ENCODE measurements at places on chromosomes 3 and 15.

- no peak for DNase-seq
Measured at GRCh38 chr15:74710319-74711094, 14.7 kb upstream of the EDC3 start.

GRCh38 chr3:64473466-64473865 is 214.3 kb downstream of the ADAMTS9 start:
- no peak for DNase-seq

- DNase-seq = no peak
Measured at GRCh38 chr3:179088306-179088705, 16.7 kb upstream of the ZMAT3 start.

- no peak for DNase-seq
Measured at GRCh38 chr15:64754663-64755426, 20.5 kb downstream of the RBPMS2 start.

DNA sequence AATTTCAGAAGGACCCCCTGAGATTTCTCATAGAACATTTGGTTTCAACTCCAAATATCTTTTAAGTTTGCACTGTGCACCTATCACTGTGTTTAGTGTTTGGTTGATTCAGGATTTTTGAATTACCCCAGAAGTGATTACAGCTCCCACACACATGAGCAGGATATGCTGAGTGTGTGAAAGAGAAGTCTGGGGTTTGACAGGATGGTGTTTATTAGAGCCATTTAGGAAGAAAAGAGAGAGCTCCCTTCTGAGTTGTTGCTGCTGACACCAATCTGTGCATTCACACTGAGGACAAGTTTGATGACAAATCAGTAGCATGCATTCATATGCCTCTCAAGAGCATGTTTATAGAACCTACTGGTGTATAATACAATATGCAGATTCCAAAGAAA is 118.1 kb downstream of the RPL22L1 start:
- no peak for DNase-seq

DNA sequence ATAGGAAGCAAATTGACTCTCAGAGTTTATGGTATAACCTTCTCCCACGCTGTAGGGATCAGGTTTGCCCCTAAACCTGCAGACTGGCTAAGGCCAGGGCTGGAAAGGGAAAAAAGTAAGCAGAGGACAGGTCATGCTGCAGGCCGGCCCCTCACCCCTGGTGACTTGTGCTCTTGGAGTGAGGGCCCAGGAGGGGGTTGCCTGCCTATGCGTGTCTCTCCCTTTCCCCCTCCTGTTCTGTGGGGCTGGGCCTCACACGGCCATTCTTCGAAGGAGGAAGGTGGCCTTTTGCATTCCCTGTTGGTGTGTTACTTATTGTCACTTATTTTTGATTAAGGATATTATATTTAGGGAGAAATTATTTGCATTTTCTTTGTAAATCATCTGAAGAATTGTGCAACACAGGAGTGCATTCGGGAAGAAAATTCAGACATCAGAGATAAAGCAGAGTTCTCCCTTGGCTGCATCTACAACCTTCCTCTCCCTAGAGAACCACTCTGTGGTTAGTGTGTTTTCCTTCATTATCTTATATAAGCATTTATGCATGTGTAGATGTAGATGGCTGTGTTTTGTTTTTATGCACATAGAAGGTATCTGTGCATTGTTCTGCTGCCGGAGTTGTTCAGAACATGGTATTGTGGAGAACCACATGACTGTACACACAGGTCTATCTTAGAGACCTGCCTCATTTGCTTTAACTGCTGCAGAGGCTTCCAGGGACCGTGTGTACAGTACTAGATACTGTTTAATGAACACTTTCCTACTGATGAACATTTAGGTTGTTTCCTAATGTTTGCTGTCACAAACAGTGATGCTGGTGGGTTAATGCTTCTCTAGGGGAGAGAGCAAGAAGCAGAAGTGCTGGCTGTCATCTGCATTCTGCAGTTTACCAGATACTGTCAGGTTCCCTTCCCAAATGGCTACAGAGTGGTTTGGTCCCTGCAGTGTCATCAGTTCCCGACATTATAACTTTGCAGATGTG is 133.5 kb downstream of the APBA2 start:
- no peak for DNase-seq

- no peak for DNase-seq
Measured at GRCh38 chr3:190017521-190018288, 103.0 kb downstream of the P3H2 start.

DNA sequence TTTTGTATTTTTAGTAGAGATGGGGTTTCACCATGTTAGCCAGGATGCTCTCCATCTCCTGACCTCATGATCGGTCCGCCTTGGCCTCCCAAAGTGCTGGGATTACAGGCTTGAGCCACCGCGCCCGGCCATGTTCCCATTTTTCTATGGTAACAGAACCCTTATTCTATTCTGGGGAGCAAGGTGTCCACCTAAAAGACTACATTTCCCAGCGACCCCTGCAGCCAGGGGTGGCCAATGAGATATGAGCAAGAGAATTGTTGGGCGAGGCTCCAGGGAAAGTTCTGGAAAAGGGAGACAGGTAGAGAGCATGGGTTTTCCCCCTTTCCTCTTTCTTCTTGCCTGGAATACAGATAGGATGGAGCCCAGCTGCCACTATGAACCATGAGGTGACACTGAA is 96.9 kb downstream of the LINGO1 start:
- no peak for DNase-seq

DNA sequence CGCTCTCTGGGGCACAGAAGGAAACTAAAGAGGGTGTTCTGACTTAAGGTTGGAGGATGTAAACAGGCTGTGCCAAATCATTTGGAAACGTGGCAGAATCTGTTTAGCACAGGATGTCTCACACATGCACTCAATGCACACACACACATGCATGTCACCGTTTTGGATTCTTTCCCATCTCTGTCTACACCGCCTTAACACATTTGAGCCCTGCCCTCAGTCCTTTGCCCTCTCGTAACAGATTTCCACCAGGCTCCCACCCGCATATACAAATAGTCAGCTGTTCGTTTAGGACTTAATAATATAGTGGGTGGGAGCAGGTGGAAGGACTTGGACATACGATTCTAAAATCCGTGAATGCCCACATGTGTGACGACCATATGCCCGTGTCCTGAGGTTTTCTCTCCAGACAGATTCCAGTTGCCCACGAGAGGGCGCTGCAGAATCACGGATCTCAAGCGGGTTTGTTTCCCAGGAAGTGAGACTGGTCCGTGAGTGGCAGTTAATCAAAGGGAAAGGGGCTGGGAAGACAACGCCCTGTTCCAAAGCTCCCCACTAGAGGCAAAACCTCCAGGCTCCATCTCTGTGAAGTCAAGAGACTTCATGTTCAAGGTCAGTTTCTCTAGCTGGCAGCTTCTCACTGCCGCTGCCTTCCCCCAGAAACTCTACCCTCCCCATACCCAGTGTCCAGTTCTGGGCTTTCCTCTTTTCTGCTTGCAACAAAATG is 44.5 kb downstream of the NOX5 start:
- peak; percentile 81 for DNase-seq

- DNase-seq = no peak
Measured at GRCh38 chr15:91465696-91466095, 365.6 kb downstream of the SV2B start.

DNA sequence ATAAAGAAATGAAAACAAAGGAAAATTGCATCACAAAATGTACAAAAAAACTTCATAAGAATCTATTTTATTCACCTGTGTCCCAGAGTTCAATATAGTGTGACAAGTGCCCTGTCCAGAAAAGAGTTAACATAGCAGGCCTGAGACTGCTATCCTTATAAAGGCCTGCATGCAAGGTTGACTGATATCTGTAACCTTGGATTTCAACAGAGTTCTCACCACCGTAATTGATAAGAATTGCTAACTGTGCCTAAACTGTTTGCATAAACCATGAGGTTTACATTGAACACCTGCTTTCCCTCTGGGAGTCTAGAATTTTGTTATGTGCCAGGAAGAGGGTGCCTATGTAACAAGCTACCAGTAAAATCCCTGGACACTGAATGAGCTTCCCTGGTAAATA is 461.7 kb upstream of the DPH6 start:
- no peak for DNase-seq

GRCh38 chr3:128470134-128470899 is 3.6 kb upstream of the DNAJB8 start:
- no peak for DNase-seq

DNA sequence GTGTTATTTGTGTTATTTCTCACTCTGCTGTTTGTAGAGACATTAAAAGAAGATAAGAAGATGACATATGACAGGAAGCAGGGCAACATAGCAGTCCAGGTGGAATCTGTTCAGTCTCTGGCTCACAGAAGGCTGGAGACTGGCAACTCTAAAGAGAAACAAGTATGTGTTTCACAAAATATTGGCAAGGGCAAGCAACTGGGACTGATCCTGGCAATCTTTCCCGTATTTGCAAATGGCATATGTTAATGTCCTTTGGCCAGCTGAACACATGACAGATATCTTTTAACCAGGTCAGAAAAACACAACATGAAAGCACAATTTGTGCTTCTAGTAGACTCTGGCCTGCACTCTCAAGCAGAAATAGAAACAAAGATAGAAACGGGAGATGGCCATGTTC is 1354.1 kb upstream of the EPHA6 start:
- DNase-seq = no peak

- no peak for DNase-seq
Measured at GRCh38 chr15:57388464-57388863, 12.2 kb downstream of the CGNL1 start.

DNA sequence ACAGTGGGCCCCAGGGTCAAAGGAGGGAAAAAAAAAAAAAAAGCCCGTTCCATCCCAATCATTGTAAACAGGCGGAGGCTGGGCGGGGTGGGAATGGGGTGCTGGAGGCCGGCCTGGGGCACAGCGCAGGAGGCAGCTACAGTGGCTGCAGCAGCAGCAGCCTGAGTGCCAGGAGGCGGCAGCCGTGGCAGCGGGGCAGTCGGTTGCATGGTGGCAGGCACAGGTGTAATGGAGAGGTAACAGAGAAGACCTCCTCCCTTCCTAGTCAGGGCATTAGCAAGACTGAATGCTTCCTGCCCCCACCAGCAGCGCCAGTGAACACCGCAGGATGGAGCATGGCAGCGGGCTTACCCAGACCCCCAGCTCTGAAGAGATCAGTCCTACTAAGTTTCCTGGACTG is 279.1 kb upstream of the TTC14 start:
- no peak for DNase-seq

DNA sequence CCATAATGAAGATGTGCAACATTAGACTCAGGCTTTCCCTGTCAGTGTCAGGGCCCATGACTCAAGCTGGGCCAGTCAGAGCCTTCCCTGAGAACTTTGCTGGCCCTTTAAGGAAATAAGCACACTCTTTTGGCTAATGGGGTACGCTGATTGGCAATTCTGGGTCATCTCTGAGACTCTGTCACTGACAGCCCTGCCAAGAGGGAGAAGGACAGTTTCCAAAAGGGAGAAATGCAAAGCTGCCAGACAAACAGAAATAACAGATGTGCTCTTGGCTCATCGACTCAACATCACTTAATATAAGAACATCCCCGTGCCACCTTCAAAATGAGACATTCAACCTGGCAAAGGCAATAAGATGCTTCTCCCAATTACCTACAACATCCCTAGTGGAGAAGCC is 491.9 kb upstream of the PROK2 start:
- DNase-seq = no peak

- no peak for DNase-seq
Measured at GRCh38 chr3:107241217-107241616, 136.0 kb upstream of the CCDC54 start.

DNA sequence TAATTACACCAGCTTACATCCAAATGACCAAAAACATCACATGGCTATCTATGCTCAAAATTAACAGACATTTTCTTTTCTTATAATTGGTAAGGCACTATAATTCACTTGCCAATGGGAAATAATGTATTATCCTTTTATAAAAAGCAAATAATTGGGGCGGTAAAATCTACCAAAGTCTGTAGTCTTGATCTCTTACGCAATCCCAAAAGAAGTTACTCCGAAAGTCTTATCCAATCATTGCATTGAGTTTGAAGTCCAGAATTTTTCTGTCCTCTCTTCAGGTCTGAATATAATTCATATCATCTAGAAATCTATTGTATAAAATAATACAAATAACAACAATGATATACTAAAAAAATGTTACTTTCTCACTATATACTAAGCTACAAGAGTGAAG is 273.3 kb upstream of the CADM2 start:
- DNase-seq = no peak

- DNase-seq = no peak
Measured at GRCh38 chr15:49915822-49916221, 203.2 kb downstream of the ATP8B4 start.

- DNase-seq = no peak
Measured at GRCh38 chr3:126419886-126420786, 25.4 kb downstream of the CFAP100 start.

DNA sequence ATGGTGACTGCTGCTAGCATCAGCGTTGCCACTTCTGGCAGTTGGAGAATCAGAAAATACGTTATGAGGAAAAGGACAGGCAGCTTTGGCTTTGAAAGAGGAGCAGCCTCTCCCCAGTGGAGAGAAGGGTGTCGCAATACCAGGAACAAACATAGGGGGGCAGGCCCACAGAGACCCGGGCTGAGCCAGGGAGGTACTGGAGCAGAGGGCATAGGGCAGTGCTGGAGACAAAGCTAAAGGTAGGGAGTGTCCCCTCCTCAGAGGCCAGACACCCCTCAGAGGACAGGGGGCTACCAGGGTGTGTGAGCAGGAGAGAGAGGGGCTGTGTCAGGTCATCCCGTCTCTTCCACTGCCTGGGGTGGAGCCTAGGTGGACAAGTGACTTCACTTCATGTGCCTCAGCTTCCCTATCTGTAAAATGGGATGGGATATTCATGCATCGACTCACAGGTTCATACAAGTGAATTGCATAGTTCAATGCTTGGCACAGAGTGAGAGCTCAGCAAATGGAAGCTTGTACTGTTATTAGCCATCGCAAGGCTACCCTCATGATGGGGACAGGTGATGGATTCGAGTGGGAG is 49.7 kb upstream of the LIMD1 start:
- no peak for DNase-seq

GRCh38 chr3:48429317-48429959 is 448 bp downstream of the PLXNB1 start:
- peak; percentile 52 for DNase-seq

DNA sequence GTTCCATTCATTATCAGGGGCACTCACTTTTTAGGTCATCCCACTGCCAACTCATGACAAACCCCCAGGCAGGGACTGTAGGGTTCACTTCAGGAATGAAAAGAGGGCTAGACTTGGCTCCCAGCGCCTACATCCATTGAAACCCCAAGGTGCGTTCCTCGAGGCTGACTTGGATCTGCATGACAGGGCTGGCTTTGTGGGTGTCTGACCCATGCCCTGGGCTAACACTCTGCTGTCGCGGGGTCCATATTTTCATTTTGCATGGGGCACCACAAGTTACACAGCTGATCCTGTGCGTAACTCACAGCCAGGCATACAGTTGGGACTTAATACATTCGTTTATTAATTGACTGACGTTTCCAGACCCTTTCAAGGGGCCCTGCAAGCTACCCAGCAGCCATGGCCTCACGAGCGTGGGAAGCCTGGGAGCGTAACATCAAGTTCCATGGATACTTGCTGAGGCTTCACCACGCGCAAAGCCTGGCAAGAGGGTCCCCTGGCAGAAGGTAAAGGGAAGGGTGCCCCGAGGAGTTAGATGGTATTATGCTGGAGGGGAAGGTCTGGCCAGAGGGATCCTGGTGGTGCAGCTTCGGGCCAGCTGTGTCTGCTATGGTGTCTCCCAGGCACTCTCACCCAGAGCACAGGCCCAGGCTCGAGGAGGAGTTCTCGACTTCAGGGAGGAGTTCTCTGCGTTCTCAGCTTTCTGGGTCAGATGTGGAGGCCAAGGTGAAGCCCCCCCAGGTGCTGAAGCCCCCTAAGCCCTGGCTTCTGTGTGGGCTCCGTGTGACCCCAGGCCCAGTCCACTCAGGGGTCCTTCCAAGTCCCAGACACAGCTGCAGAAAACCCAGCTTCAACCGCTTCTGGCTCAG is 85.4 kb downstream of the ADAMTS17 start:
- DNase-seq = no peak
